Upper lobe of left lung (tissue), 6 donors: ENCODE measurements at places on chromosomes 5 and 9.

DNA sequence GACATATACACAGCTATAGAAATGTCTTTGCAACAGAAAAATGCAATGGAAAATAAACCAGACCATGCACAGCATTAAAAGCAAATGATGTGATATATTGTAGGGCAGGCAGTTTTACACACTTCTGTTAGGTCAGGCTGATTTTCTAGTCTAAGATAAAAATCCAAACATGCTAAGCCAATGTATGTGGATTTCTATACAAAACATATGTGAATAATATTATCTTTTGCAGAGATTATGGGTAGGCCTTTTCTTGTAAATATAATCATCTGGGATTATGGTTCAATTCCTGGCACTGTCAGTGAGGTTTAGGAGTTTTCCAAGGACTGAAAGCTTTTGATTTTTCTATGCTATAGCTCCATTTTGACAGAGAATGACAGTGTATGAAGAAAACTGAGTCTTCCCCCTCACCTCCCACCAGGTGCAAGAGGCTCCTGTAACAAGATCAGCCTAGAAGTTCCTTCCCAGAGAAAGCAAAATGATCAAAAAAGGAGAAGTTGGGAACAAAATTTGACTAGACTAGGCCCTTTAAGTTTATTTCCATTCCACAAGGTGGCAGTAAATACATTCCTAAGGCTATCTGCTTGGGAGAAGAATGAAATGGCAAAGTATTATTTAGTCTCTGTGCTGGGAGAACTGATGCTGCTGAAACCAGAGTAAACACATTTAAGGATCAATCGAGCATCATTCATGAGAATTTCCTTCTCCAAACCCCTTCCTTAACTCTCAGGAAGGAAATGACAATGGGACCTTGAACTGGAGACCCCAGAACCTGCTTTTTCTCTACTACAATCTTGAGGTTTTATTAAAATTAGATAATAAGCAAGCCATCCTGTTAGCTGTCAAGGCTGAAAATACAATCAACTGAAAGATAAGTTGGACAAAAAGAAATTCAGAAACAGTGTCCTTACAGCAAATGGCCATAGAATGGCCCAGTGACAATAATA, 133.0 kb upstream of the TUT7 start:
- no peak overlapping the region for H3K4me3 ChIP-seq
- no peak overlapping the region for H3K27ac ChIP-seq
- H3K36me3 ChIP-seq: no peaks in the 10 kb centered on the region

DNA sequence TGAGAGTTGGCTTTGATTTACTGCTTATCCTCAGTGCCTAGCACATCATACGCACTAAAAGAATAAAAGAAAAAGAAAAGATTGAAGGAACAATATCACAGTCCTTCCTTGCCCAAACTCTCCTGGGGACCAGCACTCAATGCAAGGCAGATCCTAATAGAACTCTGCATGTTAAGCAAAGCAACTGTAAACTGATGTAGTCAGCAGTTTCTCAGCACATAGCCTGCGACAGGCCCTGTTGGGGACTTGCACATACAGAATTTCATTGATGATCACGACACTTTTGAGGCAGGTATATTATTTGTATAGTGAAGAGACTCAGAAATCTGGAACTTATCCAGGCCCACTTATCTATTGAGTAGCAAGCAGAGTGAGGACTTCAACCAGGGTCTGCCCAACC, 15.4 kb downstream of the NIPAL4 start:
- H3K4me3 ChIP-seq: no peak overlapping the region
- H3K27ac ChIP-seq: no peak overlapping the region
- H3K27me3 ChIP-seq: no peaks in the 10 kb centered on the region
- no peak for DNase-seq
- peaks cover 17% of the 10 kb centered on the region for H3K4me1 ChIP-seq

GRCh38 chr9:28064241-28064815, 491.0 kb upstream of the C9orf72 start:
- no peaks in the 10 kb centered on the region for H3K4me1 ChIP-seq
- DNase-seq: no peak
- no peaks in the 10 kb centered on the region for H3K36me3 ChIP-seq
- H3K27ac ChIP-seq: no peak overlapping the region
- no peaks in the 10 kb centered on the region for H3K27me3 ChIP-seq
- H3K4me3 ChIP-seq: no peak overlapping the region

GRCh38 chr5:56564541-56565282, 250.6 kb upstream of the MAP3K1 start:
- DNase-seq: no peak
- no peaks in the 10 kb centered on the region for H3K27me3 ChIP-seq
- H3K4me3 ChIP-seq: no peak overlapping the region
- no peak overlapping the region for H3K27ac ChIP-seq
- H3K36me3 ChIP-seq: no peaks in the 10 kb centered on the region

GRCh38 chr5:172834415-172835289, 601 bp downstream of the ERGIC1 start:
- no peaks in the 10 kb centered on the region for H3K27me3 ChIP-seq
- H3K36me3 ChIP-seq: no peaks in the 10 kb centered on the region
- peak; percentile 71 for DNase-seq
- H3K27ac ChIP-seq: peak overlapping the region; percentile 84
- H3K4me1 ChIP-seq: peaks cover 53% of the 10 kb centered on the region

- no peak overlapping the region for H3K4me3 ChIP-seq
- H3K4me1 ChIP-seq: no peaks in the 10 kb centered on the region
- no peak for DNase-seq
- H3K27ac ChIP-seq: no peak overlapping the region
- H3K27me3 ChIP-seq: no peaks in the 10 kb centered on the region
Measured at GRCh38 chr5:179307013-179307800, 38.1 kb downstream of the ADAMTS2 start.

DNA sequence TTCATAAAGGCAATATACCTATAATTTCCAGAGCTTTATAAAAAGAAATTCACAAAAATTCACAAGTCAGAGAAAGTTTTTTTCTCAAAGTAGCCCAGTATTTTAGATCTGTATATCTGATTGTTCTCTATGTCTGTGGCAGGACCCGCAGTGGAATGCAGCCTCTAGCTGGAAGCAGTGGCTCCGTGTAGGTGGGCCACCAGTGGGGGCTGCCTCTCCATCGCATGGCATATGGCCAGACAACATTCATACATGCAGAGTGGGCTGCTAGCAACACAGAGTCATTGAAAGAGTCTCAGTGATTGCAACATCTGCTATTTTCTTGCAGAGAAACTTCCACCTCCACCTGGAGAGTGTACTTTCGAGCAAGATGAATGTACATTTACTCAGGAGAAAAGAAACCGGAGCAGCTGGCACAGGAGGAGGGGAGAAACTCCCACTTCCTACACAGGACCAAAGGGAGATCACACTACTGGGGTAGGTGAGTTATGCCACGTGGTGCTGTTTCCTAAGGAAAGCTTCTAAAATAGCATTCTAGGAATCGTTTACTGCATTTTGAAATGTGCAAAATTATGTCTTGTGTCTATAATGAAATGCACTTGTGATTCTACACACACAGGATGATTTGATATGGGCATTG, 88.5 kb upstream of the SMC5 start:
- H3K4me1 ChIP-seq: no peaks in the 10 kb centered on the region
- no peak for DNase-seq
- no peak overlapping the region for H3K4me3 ChIP-seq
- H3K27ac ChIP-seq: no peak overlapping the region
- H3K36me3 ChIP-seq: no peaks in the 10 kb centered on the region

- peaks cover 5% of the 10 kb centered on the region for H3K4me1 ChIP-seq
- no peak overlapping the region for H3K4me3 ChIP-seq
- H3K27ac ChIP-seq: no peak overlapping the region
- H3K36me3 ChIP-seq: no peaks in the 10 kb centered on the region
- no peak for DNase-seq
Measured at GRCh38 chr5:172505845-172506244, 51.5 kb upstream of the SH3PXD2B start.
